ENCODE measurements at places on chromosomes 4 and X.

DNA sequence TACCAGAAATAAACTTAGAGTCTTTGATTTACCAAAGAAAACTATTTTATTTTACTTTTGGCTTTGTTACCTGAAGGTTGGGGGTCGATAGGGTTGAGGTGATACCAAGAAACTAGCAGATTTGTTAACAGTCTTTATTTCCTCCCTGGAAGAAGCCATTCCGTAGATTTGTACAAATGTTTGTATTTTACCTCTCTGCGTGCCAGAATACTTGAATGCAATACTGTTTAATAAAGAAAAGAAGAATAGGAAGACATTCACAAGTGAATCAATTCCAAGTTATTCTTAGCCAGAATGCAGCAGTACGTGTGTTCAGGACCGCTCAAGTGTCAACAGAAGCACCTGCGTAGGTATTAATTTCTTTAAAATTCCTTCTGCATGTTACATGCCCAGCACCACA lies 260.3 kb upstream of the TENM3 start:
- no peak for DNase-seq

GRCh38 chr4:134700251-134700650 lies 498.7 kb upstream of the PABPC4L start:
- DNase-seq = no peak

- DNase-seq = no peak
These were observed 3.3 kb upstream of the PDGFRA start for GRCh38 chr4:54225598-54226403.

DNA sequence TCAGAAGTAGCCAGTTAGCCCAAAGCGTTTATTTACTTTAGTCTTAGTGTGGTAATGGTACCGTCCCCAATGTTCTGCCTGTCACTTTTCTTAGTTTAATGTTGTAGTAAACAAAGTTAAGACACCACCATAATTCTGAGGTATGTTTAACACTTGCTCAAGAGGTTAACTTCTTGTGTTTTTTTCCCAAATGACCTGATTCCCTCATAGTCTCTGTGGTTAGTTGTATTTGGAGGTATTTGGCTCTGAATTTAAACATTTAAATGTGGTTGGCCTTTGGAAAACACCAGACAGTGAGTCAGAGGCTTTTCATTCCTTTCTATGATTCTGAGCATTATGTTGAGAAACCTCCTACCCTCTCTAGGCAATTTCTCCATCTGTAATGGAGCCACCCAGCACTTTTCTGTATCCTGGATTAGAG lies 47.9 kb downstream of the CXCL1 start:
- DNase-seq = no peak

DNA sequence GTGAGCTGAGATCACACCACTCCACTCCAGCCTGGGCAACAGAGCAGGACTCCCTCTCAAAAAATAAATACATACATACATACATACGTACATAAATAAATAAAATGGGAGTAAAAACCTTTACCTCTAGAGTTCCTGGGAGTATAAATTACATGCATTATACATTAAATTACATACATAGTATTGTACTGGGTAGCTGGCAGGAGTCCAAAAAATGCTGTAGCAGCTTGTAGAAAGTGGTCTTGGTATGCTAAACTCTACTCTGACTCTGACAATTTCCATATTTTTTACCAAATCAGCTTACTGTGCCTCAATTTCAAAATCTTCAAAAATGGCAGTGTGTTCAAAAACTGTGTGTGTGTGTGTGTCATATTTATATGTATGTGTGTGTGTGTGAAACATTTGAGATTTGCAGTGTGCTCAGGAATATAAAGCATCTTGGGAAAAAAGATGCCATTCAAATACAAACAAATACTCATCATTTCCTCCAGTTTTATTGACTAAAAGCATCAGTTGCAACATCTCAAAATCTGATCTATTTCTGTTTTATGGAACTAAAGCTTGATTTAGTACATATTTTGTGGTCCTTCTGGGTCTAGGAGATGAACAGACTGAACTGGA lies 171.7 kb downstream of the SHROOM3 start:
- no peak for DNase-seq

DNA sequence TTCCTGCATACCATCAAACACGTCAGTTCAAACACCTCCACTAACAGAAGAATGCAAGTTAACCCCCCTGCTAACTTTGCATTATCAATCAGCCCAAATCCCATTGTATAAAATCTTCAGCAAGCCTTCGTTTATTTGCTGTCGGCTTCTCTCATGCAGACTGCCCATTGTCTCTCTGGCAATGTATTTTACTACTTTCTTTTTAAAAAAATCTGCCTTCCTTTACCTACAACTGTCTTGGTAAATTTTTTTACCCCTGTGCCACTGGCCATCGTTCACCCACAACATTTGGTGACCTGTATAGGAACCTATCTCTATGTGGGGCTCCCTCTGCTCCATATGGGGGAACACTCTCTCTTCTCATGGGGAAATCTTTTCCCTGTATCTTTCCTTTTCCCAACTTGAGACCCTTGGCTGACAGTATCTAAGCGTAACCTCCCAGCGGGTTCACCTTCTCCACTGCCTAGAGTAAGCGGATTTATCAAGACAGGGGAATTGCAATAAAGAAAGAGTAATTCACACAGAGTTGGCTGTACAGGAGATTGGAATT lies 244.6 kb downstream of the CPXCR1 start:
- DNase-seq = no peak

DNA sequence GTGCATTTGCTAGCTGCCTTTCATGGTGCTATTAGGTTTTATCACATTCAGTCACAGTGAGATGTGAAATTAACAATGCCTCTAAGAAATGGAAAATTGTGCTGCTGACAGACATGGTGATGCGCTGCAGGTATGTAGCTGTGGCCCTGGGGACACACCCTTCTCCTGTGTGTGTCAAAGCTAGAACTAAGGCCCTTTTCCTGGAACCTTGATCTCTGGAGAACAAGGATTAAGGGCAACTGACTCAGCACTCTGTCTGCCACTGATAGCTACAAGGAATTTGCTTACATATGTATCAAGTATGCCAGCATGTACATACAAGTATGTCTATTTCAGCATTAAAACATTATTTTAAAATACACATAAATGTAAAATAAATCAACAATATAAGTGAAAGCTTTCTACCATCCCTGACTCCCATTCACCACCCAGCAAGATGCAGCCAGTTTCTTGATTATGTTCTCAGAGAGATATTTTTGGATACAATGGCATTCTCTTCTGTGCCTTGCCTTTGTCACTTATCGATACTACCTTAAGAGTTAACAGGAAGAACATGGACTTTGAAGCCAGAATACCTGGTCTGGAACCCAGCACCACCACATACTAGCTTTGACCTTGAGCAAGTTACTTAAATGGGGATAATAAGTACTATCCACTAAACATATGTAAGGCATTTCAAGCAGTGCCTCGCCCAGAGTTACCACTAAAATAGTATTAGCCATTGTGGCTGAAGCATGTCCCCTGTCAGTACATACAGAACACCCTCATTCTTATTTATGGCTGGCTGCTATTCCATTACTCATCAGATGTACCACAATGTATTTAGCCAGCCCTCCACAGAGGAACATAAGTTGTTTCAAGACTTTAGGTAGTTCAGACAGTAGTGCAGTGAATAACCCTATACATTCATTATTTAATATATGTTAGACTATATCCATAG lies 68.5 kb downstream of the NPNT start:
- DNase-seq = no peak

- DNase-seq = no peak
These were observed 67.2 kb upstream of the TENM3 start for GRCh38 chr4:182175788-182176519.

- DNase-seq = no peak
These were observed 2582.2 kb downstream of the PCDH7 start for GRCh38 chr4:33302321-33302720.

- DNase-seq = no peak
These were observed 204.8 kb downstream of the VEGFC start for GRCh38 chr4:176587920-176588319.

- DNase-seq = no peak
These were observed 8.9 kb upstream of the IRAK1 start for GRCh38 chrX:154028502-154029184.

GRCh38 chr4:156060661-156061060 lies 107.0 kb upstream of the CTSO start:
- DNase-seq = no peak

DNA sequence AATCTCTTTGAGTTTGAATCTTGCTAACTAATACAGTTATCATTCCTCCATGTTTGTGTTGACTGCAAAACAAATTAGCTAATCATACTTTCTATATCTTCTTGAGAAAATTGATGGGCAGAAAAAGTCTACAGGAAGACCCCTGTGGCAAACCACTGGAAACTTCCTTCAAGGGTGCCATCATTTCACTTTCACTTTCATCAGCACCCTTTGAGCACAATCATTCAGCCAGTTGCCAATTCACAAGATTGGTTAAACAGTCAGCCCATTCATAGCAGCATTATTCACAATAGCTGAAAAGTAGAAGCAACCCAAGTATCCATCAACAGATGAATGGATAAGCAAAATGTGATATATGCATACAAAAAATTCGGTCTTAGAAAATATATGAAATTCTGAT lies 101.5 kb downstream of the CCDC160 start:
- no peak for DNase-seq

- no peak for DNase-seq
These were observed 191.8 kb downstream of the GPC3 start for GRCh38 chrX:133793626-133794025.

DNA sequence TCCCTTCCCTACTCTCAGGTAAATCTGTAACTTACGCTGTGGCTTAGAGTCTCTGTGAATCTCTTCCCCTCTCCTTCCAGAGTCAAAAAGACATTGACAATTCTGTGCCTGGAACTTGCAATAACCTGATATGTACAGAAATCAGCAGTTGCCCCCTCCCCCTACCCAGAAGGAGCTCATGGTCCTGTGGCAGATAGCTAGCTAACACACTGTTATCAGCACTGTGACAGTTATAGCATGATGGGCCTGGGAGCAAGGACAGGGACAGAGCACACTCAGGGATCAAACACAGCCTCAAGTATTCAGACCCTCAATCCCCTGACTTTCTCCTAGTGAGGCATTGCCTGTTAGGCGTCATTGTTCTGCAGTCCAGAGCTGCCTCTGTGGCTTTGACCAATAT lies 18.7 kb upstream of the MAGEA10 start:
- no peak for DNase-seq

- no peak for DNase-seq
These were observed 87.1 kb upstream of the INPP4B start for GRCh38 chr4:142933207-142933606.

- no peak for DNase-seq
These were observed 508.1 kb upstream of the ARX start for GRCh38 chrX:25523574-25524540.

- DNase-seq = peak; percentile 30
These were observed 508.5 kb downstream of the MID1IP1 start for GRCh38 chrX:39309721-39310152.

- DNase-seq = no peak
These were observed 123.5 kb upstream of the WDR1 start for GRCh38 chr4:10239982-10240654.

DNA sequence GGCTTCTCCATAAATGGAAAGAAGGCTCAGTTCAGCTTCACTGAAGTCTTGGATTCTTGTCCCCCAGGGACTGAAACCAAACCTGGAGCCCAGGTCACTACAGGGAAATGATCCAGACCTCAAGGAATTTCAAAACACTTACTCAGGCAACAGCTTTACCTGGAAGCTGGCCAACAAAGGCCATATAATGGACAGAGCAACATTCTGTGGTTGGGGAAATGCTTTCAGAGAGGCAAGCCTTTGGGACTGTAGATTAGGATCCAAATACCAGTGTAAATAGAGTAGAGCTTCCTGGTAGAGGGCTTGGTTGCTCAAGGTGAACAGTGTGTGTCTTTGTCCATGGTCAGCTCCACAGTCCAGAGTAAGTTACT lies 57.0 kb upstream of the PROM1 start:
- no peak for DNase-seq

DNA sequence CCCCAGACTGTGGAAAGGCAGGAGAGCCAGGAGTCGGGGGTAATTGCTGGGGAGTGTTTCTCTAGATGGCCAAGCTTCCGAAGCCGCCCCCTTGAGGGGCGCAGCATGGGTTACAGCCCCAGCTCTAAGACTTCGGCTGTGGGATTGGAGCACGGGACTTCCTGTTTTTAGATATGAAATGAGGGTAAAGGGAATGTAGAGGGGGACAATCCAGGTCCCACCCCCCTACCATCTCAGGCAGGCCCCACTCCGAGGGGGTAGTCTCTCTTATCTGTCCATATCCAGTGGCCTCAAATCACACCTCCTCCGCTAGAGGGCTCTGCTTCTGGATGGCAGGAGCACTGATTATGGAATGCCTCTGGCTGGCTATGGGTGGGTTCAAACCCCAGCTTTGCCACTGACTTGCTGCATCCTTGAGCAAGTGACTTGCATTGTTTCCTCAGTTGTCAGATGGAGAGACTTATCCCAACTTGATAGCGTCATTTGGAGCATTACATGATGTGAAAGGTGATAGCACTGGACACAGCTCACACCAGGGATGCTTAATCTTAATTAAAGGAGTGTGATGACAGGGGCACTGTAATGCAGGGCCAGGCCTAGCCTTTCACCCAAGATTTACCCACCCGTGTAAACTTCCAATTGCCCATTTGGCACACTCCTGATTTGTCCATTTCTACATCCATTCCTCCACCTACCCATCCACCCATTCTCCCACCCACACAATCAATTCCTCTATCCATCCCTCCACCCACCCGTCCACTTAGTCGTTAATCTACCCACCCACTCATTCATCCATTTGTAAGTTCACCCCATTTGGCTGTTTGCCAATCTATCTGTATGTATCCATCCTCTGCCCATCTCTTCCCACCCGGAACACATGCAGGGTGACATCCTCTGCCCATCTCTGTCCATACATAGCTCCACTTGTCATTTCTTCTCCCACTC lies 848 bp upstream of the KCND1 start:
- DNase-seq = no peak

DNA sequence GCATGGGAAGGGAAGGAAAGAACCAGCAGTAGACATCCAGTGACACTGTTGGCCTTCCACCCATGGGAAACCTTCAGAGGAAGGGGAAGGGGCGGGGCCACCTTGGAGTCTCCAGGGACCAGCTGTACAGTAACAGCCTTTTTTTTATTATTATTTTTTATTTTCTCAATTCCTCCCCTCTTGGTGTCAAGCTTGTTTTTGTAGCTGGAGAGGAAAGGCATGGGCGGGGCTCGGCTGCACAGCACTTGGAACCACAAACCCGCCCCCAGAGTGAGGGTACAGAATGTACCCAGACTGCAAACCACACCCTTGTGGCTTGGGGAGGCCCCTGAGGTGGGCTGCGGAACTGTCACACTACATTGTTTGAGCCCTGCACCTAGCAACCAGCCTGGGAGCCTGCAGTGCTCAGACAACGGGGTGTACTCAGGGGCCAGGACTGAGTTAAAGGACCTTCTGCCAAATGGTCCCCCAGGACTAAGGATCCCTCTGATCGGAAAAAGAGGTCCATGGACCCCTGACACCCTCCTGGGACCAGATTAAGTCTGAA lies 45.7 kb downstream of the PRPS1 start:
- peak; percentile 90 for DNase-seq
